HCT116 (cell line): ENCODE measurements at places on chromosomes 16 and 17.
A peak's percentile ranks its signal among the peaks of the same experiment; 100 is the strongest.

- DNase-seq: no peak
These were observed 80.9 kb upstream of the C17orf78 start for GRCh38 chr17:37294888-37295287.

- no peak for DNase-seq
These were observed 30.6 kb downstream of the MYO18A start for GRCh38 chr17:29149431-29150064.

GRCh38 chr16:85800321-85800669, 800 bp downstream of the COX4I1 start:
- no peak for DNase-seq

- no peak for DNase-seq
These were observed 70.8 kb upstream of the TRAP1 start for GRCh38 chr16:3787924-3788661.

- DNase-seq: no peak
These were observed 22.2 kb downstream of the HS3ST4 start for GRCh38 chr16:25713785-25714570.

GRCh38 chr16:81403208-81403600, 41.4 kb upstream of the CMIP start:
- no peak for DNase-seq

DNA sequence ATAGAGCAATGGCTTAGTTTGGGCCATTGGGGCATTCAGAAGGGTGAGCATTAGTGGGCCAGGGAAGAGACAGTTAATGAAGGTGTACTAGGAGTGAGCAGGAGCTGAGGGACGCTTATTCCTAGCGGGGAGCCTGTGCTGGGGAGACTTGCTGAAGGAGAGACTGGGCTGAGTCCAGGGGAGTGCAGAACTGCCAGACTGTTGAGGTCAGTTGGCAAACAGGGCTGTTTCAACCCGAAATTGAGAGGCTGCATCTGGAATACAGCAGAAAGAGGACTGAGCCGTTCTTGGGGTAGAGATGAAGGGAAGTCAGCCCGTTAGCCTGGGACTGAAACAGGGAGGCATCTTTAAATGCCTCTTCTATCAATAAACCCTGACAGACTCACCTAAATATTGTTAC, 33.2 kb downstream of the MAP2K6 start:
- DNase-seq: no peak

GRCh38 chr16:55499951-55500529, 8.8 kb upstream of the LPCAT2 start:
- DNase-seq: peak; percentile 41

- no peak for DNase-seq
These were observed 3.6 kb upstream of the HS3ST3B1 start for GRCh38 chr17:14297161-14297851.

DNA sequence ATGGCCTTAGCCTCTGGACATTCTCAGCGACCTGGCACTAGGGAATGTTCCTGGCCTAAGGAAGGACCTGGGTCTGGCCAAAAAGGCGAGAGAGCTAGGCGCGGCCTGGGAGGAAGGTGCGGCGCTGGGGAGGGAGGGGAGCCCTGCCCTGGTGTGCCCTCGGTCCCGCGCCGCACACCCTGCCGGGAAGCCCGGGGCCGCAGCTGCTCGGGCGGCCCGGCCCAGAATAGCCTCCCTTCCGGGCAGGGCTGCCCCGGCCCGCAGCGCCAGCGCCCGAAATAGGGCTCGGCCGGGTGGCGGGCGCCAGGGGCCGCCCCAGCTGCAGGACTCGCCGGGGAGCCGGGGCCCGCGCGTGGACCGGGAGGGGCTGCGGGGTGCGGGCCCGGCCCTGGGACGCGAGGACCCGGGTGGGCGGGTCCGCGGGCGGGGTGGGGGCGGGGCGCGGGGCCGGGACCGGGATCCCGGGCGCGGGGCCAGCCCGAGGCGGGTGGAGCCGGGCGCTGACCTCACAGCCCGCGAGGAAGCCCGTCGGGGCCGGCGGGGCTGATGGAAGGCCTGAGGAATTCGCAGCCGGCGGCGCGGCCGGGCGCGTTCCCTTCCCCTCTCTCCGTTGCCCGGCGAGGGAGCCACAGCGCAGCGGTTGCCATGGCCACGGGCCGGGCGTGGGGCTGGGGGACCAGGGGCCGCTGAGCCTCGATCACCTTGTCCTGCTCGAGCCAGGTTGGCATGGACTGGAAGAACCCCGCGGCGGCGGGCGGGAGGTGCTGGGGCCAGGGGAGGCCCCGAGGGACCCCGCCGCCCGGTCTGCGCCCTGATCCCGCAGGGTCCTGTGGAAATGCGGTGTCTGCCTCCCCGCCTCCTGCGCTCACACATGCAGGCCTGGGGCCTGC, 18.1 kb downstream of the SOCS3 start:
- no peak for DNase-seq

- DNase-seq: no peak
These were observed 14.9 kb upstream of the KCNJ12 start for GRCh38 chr17:21361020-21361809.

DNA sequence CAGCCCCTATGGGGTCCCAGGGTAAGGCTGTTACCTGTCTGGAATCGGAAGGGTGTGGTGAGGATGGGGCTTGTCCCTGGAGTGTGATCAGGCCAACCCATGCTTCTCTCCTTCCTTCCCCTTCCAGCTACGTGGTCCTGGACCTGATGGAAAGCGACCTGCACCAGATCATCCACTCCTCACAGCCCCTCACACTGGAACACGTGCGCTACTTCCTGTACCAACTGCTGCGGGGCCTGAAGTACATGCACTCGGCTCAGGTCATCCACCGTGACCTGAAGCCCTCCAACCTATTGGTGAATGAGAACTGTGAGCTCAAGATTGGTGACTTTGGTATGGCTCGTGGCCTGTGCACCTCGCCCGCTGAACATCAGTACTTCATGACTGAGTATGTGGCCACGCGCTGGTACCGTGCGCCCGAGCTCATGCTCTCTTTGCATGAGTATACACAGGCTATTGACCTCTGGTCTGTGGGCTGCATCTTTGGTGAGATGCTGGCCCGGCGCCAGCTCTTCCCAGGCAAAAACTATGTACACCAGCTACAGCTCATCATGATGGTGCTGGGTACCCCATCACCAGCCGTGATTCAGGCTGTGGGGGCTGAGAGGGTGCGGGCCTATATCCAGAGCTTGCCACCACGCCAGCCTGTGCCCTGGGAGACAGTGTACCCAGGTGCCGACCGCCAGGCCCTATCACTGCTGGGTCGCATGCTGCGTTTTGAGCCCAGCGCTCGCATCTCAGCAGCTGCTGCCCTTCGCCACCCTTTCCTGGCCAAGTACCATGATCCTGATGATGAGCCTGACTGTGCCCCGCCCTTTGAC, 2.4 kb downstream of the MAPK7 start:
- DNase-seq: no peak

- DNase-seq: no peak
These were observed 26.6 kb downstream of the GOSR2 start for GRCh38 chr17:46949291-46950174.

DNA sequence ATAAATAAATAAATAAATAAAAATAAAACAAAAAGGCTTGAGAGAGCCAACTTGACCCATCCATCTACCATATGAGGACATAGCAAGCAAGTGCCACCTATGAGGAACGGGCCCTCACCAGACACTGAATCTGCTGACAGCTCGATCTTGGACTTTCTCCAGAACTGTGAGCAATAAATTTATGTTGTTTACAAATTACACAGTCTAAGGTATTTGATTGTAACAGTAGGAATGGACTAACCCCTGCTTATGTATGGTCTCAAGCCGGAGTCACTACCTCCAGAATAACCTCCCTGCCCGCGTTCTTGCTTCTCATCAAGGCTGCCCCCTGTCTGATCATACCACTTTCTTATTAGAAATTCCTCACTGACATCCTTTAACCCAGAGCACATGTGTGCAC, 9.9 kb downstream of the SLC5A11 start:
- DNase-seq: no peak

DNA sequence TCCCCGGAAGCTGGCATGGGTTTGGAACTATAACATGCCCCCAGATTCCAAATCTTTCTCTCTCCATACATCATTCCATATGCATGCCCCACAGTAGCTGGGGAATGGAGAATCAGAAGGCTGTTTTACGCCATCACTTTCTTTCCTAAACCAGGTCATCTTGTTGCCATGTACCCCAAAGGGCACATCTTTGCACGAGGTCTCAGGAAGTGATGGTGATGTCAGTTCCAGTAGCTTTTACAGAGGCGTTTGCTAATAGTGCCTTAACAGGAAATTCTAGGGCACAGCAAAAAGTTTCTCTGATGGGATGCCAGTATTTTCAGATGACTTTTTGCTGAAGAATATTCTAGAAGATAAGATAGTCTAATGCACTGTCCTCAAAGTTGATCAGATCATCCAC, 241.5 kb downstream of the MAF start:
- no peak for DNase-seq

DNA sequence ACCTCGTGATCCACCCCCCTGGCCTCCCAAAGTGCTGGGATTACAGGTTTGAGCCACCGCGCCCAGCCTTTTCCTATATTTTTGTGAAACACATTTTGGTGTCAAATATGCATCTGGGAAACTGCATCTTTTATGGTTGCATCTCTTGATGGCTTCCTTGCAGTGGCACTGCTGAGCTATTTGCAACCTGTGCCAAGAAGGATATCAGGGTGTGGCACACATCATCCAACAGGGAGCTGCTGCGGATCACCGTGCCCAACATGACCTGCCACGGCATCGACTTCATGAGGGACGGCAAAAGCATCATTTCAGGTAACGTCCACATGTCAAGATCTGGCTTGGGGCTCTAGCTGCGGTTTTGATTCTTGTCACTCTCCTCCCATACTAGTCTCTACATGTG, 16.8 kb upstream of the USP43 start:
- DNase-seq: peak; percentile 8

- DNase-seq: no peak
These were observed 1.1 kb downstream of the PRSS41 start for GRCh38 chr16:2799205-2799858.

GRCh38 chr17:3723188-3723555, 531 bp upstream of the HASPIN start:
- no peak for DNase-seq

- DNase-seq: no peak
These were observed 2.5 kb upstream of the PRR35 start for GRCh38 chr16:557463-558297.

DNA sequence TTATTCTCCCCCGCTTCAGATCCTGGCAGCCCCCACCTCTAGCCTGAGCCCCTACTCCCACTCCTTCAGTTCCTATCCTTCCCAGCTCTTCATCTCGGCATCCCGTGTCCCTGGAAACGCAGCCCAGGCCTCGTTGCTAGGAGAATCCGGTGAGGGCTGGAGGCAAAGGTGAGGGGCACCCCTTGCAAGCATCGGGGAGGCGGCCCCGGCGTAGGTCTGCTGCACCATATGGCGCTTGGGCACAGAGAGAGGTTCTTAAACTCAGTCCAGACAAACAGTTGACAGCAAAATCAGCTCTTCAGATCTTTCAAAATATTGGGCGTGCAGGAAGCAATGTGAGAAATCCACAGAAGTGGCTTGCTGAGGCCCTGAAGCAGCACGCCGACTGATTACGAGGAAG, 15.0 kb downstream of the SLC38A8 start:
- DNase-seq: no peak

DNA sequence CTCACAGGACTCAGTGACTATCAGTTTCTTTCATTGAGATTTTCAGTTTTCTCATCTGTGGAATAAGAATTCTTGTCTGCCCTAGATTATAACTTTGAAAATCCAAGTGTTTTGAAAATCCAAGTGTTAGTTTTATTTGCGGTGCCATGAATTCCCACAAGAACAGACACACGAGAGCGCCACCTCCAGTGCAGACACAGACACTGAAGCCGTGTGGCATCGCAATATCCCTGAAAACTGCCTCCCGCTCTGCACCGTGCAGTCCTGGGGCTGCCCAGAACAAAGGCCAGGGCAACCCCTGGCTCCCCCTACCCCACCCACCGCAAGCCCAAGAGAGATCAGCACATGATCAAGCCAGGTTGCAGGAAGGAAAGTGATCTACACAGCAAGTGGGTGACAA, 229.5 kb upstream of the ASIC2 start:
- DNase-seq: no peak

DNA sequence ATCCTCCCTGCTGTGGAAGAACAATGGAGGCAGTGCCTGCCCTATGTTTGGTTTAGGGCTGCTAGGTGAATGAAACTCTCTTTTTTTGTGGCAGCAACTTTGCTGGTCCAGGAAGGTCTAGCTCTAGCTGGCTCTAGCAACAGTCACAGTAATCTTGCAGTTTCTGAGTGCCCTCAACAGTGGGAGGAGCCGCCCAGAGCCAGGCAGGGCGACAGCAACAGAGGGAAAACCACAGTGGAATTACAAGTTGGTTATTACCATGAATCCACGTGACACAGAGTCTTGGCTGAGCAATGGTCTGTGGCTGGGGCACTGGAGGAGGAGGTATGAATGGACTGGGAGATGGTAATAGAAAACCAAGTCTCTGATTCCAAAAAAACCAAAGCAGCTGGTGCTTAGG, 10.3 kb downstream of the HSPB9 start:
- no peak for DNase-seq
